H4 (cell line): ENCODE measurements at places on chromosomes 7 and 10. TPM values are rescaled to one million over a fixed set of nuclear protein-coding genes. Genes with fewer than 3 reads are reported as not detected.

The PRPS1L1 gene
- not detected in 2 replicates for total RNA-seq

The ADAM22 gene
- total RNA-seq: 9.1 and 15.0 TPM in 2 replicates

The SPAM1 gene
- total RNA-seq: not detected in 2 replicates

The INA gene
- not detected in 2 replicates for total RNA-seq

The PARD3 gene
- total RNA-seq: 18.3 and 19.3 TPM in 2 replicates

The SFTPA1 gene
- not detected in 2 replicates for total RNA-seq
